ENCODE measurements at places on chromosomes 3 and 15.
A peak's percentile ranks its signal among the peaks of the same experiment; 100 is the strongest.

- DNase-seq = no peak
Measured at GRCh38 chr3:29064085-29064484, 216.8 kb upstream of the RBMS3 start.

DNA sequence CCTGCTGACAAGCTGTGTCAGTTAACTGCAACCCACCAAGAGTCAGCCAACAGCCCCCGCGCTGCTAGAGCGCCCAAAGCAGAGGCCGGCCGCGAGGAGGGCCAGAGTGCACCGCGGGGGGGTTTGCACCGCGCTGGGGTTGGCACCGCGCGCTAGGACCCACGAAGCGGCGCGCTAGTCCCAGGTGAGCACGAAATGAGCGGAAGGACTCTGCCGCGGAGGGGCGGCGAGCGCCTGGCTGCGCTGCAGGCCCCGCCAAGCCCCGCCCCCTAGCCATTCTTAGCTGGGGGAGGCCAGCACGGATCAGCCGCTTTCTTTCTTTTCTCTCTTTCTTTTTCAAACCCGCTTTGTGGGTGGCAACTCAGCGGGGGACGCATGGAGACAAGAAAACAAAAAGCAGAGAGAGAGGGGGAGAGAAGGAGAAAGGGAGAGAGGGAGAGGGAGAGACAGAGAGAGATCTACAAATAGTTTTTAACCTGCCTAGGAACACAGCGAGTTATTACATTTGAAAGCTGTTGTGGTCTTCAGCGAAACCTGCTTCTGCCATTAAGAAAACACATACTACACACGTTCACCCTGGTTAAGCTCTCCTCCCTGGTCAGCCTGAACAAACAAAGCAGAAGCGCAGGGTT is 6.9 kb upstream of the FOXB1 start:
- peak; percentile 55 for DNase-seq

- no peak for DNase-seq
Measured at GRCh38 chr3:127632035-127632820, 3.2 kb downstream of the PODXL2 start.

GRCh38 chr3:52333869-52334557 is 17.9 kb downstream of the DNAH1 start:
- no peak for DNase-seq

GRCh38 chr3:127714125-127714571 is 41.4 kb downstream of the ABTB1 start:
- DNase-seq = no peak

- DNase-seq = peak; percentile 35
Measured at GRCh38 chr3:134255404-134255803, 4.7 kb upstream of the RYK start.

GRCh38 chr15:75864213-75865059 is 21.2 kb downstream of the UBE2Q2 start:
- DNase-seq = no peak

DNA sequence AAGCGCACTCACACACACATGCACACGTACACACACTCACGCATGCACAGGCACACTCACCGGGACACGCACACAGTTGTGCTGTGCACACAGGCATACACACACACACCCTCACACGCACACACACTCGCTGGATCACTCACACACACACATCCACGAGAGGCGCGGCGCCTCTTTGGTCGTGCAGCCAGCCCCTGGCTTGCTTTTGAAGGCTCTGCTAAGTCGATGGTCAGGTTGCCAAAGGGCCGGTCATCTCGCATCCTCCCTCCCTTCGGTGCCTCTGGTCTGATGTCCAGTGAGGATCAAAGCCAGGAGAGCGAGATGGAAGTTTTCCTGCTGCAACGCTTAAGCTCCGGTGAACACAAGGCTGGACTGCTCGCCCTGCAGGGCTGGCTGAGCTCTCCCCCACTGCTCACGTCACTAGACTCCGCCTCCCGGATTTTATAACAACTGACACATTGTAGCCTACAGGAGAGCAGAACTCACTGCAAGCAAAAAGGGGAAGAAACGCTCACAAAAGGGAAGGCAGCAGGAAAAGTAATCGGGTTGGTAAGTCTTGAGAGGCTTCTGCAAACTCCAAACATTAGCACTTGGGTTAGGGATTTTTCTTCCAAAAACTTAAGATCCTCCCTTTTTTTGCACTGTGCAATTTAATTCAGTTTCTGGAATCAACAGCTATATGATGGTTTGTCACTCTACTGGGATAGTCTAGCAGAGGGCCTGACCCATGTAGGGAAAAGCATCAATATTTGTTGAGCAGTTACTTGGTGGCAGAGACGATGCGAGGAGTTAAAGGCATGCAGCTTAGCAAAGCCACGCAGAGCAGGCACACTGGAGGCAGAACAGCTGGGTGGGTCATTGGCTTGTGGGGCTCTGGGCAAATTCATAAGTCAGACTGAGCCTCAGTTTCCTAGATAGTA is at the start of gene SRGAP3:
TSS of gene SRGAP3 (minus strand) at position 374 of the 920 bp plus-strand sequence. CDS start 695 bp downstream, outside the sequence.
- DNase-seq = peak; percentile 85

GRCh38 chr3:152159328-152159727 is 109.4 kb upstream of the MBNL1 start:
- no peak for DNase-seq

DNA sequence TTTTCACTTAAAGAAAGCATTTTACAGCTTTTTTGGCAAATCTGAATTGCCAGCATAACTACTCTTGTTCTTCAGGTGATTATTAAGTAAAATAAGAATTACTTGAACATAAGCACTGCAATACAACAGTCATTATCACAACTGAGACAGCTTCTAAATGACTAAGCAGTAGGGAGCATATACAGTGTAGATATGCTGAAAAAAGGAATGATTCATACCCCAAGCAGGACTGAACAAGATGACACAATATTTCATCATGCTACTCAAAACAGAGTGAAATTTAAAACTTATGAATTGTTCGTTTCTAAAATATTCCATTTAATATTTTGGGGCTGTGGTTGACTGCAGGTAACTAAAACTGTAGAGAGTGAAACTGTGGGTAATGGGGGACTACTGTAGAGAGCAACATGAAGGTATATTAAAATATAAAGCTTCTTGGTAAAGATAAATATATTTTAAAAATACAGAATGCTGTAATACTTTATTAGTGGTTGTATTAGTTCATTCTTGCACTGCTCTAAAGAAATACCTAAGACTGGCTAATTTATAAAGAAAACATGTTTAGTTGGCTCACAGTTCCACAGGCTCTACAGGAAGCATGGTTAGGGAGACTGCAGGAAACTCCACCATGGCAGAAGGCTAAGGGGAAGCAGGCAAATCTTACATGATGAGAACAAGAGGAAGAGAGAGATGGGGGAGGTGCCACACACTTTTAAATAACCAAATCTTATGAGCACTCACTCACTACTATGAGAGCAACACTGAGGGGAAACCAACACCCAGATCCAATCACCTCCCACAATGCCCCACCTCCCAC is 84.8 kb downstream of the DCLK3 start:
- DNase-seq = no peak

GRCh38 chr3:24608701-24609390 is 114.2 kb upstream of the THRB start:
- DNase-seq = no peak

GRCh38 chr3:154730186-154730585 is 300.2 kb upstream of the GPR149 start:
- no peak for DNase-seq

- DNase-seq = peak; percentile 95
Measured at GRCh38 chr15:68053701-68054627, at the start of gene PIAS1. Gene PIAS1, plus strand, starts transcription at chr15:68054315. Its CDS starts 12 bp downstream, at chr15:68054327.

- DNase-seq = no peak
Measured at GRCh38 chr15:74294010-74294409, 57.9 kb downstream of the CCDC33 start.

DNA sequence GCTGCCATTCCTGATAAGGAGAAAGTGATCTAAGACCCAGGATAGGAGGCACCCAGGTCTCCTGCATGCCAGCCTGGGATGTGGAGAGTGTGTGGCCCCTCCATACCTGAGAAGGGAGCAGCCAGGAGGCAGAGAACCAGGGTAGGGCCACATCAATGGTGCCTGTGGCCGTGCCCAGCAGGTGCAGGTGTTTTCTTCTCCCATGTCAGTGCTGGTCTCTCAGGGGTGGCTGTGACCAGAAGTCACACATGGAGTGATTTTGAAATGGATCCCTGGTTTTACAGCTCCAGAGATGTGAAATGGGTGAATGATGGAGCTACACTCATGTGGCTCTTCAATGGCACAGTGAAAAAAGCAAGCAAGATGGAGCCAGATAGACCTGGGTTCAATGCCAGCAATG is 3.3 kb upstream of the ISL2 start:
- DNase-seq = no peak

GRCh38 chr3:53806182-53807116 is 39.8 kb downstream of the CHDH start:
- no peak for DNase-seq

- no peak for DNase-seq
Measured at GRCh38 chr3:89841041-89841440, 733.6 kb downstream of the EPHA3 start.

DNA sequence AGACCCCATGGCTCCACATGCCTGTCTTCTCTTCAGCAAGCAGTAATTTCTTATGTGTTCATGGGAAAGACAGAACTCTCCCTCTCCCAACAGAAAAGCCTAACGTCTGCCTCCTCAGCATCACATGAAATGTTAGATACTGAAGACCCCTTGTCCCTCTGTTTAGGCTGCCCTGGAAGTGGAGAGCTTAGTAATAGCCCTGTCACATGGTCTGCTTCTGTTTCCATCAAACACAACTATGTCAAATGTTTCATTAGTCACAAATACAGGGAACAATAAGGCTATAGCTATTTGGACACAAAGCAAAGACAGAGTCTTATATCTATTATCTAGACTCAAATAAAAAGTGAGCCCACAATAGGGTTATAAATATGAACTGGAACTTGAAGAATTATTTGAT is 190.3 kb upstream of the TRIM42 start:
- no peak for DNase-seq

DNA sequence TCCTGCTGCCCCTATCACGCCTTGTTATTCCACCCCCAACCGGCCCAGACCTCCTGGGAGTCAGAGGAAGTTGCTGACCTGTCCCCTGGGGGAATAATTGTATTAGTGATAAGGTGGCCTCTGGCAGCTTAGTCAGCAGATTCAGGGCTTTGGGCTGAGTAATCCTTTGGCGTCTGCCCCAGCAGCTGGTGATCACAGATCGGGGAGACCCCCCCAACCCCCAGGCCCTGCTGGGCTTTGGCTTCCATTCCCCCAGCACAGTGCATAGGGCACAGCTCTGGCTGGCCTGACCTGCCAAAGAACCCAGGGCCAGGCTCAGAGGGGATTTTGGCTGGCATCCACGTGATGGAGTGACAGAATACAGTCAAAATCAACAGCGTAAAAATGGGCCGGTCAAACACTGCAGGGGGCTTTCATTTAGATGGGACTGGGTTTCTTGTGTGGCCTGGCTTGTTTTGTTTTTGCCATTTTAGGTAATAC is 3.9 kb upstream of the NR2E3 start:
- no peak for DNase-seq

- no peak for DNase-seq
Measured at GRCh38 chr3:180142041-180142440, 105.3 kb upstream of the PEX5L start.

GRCh38 chr15:53512029-53512428 is 247.4 kb downstream of the WDR72 start:
- no peak for DNase-seq

GRCh38 chr3:139893963-139894642 is 40.9 kb upstream of the CLSTN2 start:
- DNase-seq = no peak

GRCh38 chr3:144809380-144809779 is 837.8 kb downstream of the DIPK2A start:
- DNase-seq = no peak

GRCh38 chr3:197463279-197463678 is 92.5 kb downstream of the BDH1 start:
- no peak for DNase-seq

DNA sequence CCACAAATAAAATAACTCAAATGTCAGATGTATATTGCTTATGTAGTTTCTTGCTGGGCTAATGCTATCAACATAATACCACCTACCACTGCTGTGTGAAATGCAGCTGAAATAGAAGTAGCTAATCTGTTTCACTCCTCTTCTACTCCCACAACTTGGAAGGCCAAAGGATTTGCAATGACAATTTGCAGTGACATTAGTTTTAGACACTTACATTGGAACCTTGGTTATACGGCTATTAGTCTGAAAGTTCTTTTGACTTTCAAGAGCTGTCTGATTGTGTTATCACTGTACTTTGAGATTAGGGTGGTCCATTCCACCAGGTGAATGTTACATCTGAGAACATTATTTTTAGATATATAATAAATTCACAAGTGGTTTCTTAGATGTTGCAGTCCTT is 33.5 kb downstream of the COPS2 start:
- no peak for DNase-seq

DNA sequence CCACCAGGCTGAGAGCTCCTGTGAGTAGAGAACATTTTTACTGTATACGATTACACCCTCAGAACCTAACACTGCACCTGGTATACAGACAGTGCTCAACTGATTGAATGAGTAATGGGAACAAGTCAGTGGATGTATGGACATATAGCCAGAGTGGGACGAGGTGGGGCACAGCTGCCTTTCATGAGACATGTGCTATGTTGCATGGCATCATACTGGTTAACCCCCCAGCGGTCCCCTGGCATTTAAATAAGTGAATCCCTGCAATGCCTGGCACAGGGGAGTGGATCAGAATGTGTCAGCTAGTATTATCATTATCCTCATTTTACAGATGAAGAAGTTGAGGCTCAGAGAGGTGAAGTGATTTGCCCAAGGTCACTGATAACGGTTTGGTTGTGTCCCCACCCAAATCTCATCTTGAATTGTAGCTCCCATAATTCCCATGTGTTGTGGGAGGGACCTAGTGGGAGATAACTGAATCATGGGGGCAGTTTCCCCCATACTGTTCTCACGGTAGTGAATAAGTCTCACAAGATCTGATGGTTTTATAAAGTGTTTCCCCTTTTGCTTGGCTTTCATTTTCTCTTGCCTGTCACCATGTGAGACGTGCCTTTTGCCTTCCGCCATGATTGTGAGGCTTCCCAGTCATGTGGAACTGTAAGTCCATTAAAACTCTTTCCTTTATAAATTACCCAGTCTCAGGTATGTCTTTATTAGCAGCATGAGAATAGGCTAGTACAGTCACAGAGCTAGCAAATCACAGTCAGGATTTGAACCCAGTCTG is 56.0 kb upstream of the ATP2B2 start:
- DNase-seq = no peak

GRCh38 chr3:117589454-117589853 is 879.9 kb downstream of the TUSC7 start:
- no peak for DNase-seq

DNA sequence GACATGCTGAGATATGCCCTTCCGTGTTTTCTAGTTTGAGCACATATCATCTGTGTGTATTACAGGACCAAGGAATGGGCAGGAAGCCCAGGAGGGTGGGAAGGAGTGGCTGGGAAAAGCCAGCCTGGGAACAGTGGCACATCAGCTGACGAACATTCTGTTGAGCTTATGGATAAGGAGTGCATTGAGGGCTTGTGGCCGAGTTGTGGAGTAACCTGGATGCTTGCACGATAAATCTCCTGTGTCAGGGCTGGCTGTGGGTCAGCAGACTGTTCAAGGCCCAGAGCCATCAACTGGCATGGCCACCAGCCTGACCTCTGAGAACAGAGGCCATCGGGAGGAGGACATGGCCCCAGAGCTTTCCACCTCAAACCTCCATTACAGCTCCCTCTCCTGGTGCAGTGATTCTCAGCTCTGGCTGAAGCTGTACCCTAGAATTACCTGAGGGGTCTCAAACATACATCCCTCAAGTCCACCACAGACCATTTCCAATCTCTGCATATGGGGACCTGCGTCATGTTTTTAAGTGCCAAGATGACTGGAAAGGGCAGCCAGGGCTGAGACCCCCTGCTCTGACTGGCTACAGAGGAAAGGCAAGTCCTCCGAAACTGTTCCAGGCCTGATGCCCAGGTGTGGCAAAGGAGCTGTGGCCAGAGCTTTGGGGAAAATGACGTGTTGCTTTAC is 4.8 kb upstream of the VILL start:
- DNase-seq = no peak

- DNase-seq = no peak
Measured at GRCh38 chr3:113252553-113252952, 41.2 kb downstream of the BOC start.
